ENCODE measurements at places on chromosomes 7 and 10.

DNA sequence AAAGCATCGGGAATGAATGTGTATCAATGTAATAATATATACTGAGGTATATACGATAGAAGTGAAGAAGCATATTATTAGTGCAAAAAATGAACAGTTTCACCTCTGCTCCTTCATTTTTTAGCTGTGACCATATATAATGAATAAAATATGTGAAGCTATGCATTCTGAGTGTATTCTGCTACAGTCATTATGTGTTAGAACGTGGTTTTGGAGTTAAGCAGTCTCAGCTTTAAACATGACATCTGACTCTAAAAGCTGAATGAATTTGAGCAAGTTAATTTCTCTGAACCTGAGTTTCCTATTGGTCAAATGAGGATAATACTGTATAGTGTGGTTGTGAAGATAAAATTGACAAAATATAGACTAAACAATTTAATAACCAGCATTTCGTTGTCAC is 358.1 kb downstream of the SUGCT start:
- no peak for DNase-seq

- DNase-seq, result peak; percentile 39
Measured at GRCh38 chr7:110839866-110840265, 251.1 kb upstream of the LRRN3 start.

GRCh38 chr7:86949052-86949778 is 110.2 kb downstream of the ELAPOR2 start:
- no peak for DNase-seq

DNA sequence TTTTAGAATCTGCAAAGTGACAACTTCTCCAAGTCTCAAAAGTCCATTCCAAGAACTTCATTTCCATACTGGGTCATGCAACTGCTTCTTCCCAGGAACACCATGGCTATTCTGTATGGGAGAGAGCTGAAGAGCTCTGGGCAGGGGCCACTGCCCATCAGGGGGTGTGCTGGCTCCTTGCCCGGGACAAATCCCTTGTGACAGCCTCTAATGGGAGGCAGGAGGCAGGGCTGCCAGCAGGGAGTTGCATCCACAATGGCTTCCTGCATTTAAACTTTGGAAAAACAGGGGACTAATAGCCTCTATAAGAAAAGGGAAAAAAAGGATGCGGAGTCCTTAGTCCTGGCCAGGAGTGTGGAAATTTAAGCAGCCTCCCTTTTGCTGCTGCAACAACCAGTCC is 18.4 kb upstream of the FRMD4A start:
- no peak for DNase-seq

DNA sequence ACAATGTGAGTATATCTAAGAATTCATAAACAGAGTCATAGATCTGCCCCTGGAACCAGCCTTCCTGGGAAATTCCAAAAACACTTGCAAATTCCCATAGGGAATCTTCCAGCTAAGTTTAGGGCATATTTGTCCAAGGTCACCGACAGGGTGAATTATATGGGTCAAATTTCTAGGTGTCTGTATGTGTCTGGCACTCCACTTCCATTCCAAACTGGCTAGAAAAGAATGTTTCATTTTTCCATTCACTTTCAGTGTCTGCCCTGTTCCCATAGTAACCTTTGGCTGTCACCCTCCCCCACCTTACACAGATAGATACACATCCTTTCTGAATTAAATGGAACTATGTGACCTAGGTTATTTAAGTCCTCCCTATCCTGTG is 230.9 kb downstream of the CREB5 start:
- DNase-seq, result peak; percentile 48

- no peak for DNase-seq
Measured at GRCh38 chr10:31098046-31098445, 66.4 kb upstream of the ZNF438 start.

DNA sequence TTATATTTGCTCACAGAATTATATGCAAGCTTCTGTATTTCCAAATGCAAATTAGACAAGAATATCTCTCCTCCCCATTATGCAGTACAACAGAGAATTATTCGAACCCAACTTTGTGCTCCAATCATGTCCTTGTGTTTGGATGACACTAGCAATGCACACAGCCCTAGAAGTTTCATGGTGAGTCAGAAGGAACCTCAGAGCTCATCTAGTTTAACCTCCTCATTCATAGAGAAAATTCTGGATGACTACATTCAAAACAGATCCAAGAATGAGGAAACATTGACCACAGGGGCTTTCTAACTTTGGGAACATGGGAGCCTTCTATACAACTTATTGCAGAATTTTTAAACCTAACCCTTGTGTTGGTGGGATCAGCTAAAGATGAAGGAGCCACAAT is 12.8 kb upstream of the ARID5B start:
- DNase-seq, result no peak

DNA sequence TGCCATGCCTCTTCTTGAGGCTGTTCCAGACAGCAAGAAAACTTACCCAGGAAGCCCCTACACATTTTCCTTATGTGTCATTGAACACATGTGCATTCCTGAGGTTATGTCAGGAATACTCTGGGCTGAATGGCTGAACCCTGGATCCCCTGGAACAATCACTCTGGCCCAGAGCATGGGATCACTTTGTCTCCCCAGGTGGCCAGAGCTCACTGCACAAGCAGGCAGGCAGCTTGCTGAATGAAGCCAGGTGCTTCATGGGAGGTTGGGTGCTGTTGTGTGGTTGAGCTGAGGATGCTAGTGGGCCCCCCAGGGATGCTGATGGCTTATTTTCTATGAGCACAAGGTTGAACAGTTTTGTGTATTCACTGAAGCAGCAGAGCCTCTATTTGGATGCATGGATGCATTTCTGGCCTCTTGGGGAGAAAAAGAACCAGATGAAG is 54.7 kb upstream of the NPTX2 start:
- no peak for DNase-seq

GRCh38 chr7:156002362-156003066 is 190.3 kb upstream of the SHH start:
- no peak for DNase-seq

DNA sequence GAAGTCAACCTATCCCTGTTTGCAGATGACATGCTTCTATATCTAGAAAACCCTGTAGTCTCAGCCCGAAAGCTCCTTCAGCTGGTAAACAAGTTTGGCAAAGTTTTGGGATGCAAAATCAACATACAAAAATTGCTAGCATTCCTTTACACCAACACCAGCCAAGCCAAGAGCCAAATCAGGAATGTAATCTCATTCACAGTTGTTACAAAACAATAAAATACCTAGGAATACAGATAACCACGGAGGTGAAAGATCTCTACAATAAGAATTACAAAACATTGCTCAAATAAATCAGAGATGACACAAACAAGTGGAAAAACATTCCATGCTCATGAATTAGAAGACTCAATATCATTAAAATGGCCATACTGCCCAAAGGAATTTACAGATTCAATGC is 50.4 kb upstream of the ZNF365 start:
- no peak for DNase-seq

GRCh38 chr7:81180573-81180972 is 261.7 kb upstream of the SEMA3C start:
- DNase-seq, result no peak

DNA sequence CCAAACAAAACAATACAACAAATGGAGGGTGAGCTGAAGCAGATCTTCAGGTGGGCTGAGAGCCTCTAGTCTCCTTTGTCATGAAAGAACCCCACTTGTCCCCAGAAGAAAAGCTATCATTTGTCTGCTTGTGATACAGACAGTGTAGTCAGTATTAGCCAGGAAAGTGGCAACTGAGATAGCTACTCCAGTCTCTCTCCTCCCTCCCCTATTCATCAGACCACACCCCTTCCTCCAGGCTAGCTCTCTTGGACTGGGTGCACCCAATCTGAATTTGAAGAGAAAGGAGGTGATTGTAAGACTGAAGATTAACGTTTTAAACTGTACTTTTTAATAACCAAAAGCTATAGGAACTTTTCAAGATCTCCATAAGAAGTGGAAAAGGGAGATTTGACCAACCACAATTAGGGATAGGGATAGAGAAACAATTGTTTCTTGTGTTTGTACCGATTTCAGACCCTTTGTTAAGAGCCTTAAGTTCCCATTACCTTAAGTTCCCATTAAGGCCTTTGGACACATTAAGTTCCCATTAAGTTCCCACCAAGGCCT is 14.1 kb downstream of the BMPR1A start:
- no peak for DNase-seq

GRCh38 chr7:66542528-66543269 is 86.0 kb upstream of the KCTD7 start:
- no peak for DNase-seq

DNA sequence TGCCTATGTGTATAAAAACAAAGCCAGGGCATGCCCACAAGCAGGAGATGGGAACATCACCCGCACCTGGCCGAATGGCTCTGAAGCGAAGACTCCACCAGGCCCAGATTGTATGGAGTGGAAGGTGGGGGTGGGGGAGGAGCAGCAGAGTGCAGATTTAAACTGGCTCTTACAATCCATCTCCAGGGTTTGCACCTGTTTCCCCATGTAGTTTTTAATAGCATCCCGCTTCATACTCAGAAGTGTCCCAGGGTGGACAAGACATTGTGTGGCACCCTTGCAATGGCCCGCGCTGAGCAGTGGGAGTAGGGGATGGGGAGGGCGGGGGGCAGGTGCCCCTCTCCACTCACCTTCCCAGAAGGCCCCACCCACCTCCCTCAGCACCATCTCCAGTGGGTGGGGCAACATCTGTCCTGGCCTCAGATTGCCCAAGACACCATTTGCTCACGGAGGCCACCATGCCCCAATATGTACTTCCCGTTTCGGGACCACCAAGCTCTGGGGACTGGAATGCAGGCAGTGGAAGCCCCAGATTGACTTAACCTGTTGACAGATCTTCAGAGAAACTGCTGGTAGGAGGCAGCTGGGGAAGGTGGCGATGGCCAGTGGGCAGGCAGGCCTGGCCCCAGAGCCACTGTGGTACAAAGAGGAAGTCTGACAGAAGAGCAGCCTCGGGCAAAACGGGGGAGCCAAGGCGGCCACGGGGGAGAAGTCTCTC is 23.0 kb downstream of the VSIR start:
- DNase-seq, result no peak

- DNase-seq, result no peak
Measured at GRCh38 chr10:115727129-115727528, 545.9 kb downstream of the GFRA1 start.

DNA sequence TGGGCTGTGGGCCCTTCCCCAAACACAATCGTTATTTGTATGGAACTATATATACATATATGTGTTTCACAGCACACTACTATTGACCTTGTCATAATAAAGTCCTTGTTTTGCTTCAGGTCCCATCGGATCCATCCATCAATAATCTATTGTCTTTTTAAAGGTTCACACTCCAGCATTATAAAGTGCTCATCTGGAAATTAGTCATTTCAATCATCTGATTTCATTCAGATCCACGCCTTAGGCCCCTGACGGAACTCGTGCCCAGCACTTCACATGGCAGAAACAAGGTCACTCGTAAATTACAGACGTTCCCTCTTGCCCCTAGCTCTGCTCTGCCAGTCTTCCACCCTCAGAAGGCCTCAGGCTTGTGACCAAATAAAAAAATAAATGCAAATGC is 133.1 kb upstream of the PPP2R2D start:
- no peak for DNase-seq

DNA sequence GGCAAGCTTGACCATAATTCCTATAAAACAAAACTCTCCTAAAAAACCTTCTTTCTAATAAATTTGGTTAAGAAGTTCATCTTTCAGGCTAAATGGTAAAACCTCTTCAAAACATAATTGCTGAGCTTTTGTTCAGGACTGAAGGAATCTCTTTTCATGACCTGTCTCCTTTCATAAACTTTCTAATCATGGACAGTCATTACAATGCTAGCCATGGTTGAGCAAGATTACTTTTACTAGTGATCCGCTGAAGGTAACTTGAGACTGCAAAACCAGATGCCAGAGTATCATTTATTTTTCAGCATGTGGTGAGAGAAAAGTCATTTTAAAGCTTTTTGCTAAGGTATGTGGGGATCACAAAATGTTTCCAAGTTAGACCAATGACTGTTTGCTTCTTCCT is 186.4 kb upstream of the RHOBTB1 start:
- no peak for DNase-seq

DNA sequence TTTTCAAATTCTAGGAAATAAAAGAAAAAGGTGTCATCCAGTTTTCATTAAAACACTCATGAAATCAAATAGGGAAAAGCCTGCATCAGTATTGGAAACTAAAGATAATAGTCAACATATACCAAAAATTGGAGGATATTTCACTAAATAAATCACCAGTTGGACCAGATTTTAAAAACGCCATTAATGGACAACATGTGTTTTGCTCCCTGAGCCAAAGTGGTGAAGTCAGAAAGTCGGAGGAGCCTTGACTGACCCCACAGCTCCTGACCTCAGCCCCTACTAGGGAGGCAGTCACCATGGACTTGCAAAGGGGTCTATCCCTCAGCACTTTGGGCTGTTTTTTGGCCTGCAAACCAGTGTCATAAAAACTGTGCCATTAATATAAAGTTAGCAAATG is 98.3 kb upstream of the SEC61G start:
- DNase-seq, result no peak

DNA sequence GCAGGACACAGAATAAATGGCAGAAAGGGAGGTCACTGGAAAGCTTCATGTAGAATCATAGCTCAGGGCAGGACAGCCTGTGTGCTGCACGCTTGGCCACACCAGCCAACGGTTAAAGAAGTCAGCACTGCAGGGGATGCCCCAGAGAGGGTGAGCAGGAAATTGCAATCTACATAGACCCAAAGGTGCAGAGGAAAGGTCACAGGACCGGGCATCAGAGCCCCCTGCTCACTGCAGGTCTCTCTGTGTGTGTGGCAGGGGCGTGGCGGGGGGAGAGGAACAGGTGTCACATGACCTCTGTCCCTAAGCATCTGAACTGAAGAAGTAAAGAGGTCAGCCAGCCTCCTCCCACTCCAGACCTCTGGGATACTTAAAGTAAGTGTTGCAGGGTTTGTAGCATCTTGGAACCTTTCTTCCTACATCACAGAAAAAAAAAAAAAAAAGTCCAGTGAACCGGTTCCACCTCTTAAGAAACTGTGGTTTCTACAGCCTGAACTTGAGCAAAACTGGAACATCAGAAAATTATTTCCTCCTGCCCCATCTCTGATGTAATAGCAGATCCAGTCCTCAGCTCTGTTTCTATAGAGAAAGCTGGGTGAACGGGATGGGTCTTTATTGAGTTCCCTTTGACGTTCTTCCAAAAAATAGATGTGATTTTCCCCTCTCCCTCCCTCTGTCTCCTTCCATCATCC is 64.3 kb downstream of the RGS10 start:
- DNase-seq, result no peak

GRCh38 chr7:1432411-1433082 is 26.7 kb downstream of the MICALL2 start:
- peak; percentile 71 for DNase-seq

- no peak for DNase-seq
Measured at GRCh38 chr7:101740981-101741725, 76.3 kb upstream of the CUX1 start.

- DNase-seq, result no peak
Measured at GRCh38 chr7:75988568-75989499, 5.6 kb downstream of the TMEM120A start.

- no peak for DNase-seq
Measured at GRCh38 chr7:30114536-30115238, 20.1 kb upstream of the MTURN start.

- no peak for DNase-seq
Measured at GRCh38 chr7:22356010-22356691, 803 bp downstream of the RAPGEF5 start.

GRCh38 chr7:20340839-20341238 is 10.1 kb downstream of the ITGB8 start:
- no peak for DNase-seq

GRCh38 chr10:129140921-129141885 is 325.8 kb upstream of the MGMT start:
- DNase-seq, result peak; percentile 42

Data from right hindlimb (tissue), 1 donor.